ENCODE measurements at places on chromosomes 12 and 14.
A peak's percentile ranks its signal among the peaks of the same experiment; 100 is the strongest.

GRCh38 chr14:100674897-100675619, 51.6 kb upstream of the DLK1 start:
- DNase-seq = no peak

GRCh38 chr14:53533384-53533970, 380.4 kb upstream of the DDHD1 start:
- no peak for DNase-seq

DNA sequence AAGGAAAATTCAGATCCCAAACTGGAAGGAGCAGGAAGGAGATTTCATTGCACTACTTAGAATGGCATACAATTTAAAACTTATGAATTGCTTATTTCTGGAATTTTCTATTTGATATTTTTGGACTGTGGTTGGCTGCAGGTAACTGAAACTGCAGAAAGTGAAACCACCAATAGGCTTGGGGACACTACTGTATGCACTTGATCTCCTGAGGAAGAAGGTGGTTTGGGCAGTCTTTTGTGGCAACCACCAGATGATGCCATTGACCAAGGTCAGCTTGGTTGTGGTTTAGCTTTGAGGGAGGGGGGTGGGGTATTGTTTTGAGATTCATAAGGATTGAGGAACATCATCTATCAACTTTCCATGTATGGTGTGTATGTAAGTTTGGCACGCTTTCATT, 209.5 kb upstream of the STXBP6 start:
- DNase-seq = no peak

- no peak for DNase-seq
Observed at GRCh38 chr14:78324353-78324752, 154.2 kb downstream of the NRXN3 start.

DNA sequence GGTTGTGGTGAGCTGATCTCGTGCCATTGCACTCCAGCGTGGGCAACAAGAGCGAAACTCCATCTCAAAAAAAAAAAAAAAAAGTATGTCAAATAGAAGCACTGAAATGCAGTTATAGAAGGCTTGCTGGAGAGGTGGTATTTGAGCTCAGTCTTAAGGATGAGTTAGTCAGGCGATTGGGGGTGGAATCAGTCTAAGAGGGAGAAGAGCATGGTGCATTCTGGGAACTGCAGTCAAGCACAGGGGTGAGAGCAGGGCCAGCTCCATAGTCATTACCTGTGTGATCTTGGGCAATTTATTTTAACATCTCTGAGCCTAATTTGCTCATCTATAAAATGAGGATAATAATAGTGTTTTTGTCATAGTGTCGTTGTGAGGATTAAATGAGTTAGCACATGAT, 5.9 kb upstream of the GNB3 start:
- DNase-seq = no peak

GRCh38 chr12:3032770-3033538, 44.2 kb upstream of the TSPAN9 start:
- DNase-seq = no peak

- no peak for DNase-seq
Observed at GRCh38 chr14:99791476-99792209, 1.6 kb upstream of the EML1 start.

GRCh38 chr12:129383956-129384355, 519.9 kb downstream of the TMEM132D start:
- no peak for DNase-seq

GRCh38 chr12:88946372-88946997, 366.2 kb upstream of the KITLG start:
- DNase-seq = no peak

GRCh38 chr12:54981796-54982195, 2.8 kb downstream of the TESPA1 start:
- DNase-seq = peak; percentile 46

DNA sequence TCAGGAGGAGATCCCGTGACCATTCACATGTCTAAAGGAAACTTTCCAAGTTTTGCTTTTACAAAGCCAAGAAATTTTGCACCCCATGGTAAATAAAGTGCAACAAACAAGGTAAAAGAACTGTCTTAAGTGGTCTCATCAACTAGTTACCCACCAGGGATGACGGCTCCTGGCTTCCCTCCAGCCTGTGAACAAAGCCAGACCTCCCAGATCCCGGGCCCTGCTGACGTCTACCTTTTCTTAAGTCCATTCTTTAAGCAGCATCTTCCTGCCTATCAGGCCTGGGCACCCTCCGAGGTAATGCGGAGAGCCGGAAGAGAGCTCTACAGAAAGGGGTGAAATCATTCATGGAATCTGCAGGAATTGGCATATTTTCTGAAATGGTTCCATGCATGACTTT, 58.0 kb upstream of the DAAM1 start:
- no peak for DNase-seq

DNA sequence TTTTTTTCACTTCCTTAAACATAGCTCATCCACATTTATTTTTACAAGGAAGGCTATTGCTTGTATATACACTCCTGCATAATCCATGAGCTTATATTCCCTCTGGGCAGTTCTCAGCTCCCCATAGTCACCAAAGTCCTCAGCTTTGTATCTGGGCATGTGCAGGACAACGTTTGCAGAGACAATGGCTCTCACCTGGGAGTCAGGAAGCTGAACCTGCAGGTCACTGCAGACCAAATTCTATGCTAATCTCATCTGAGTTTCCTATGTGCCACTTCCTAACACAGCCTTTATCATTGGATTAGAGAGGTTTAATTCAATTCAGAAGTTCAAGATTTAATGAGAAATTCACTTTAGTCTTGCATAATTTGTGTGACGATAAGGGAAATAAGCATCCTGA, 131.5 kb downstream of the KCNK10 start:
- no peak for DNase-seq

GRCh38 chr12:8157484-8158198, 826 bp downstream of the ZNF705A start:
- no peak for DNase-seq

DNA sequence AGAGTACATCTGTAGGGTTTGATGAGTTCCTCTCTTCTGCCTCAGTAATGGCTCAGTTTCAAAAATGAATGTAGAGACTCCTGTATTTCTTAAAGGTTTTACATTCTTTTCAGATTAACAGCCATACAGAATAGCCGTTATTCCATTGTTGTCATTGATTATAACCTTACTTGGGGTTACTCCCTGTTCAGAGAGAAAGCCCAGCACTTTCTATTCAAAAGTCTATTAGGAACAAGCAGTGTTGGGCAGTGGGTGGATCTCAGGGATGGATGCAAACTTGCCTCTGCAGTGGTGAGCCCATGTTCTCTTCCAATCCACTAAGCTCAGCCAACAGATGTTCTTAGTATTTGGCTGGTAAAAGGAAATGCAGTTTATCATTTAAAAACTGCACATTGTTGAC, 342.6 kb upstream of the E2F7 start:
- DNase-seq = no peak

GRCh38 chr12:128664501-128664900, 159.3 kb downstream of the SLC15A4 start:
- no peak for DNase-seq

- no peak for DNase-seq
Observed at GRCh38 chr14:76011930-76012329, 26.4 kb downstream of the IFT43 start.

GRCh38 chr12:2998789-2999264, 39.6 kb downstream of the TEAD4 start:
- DNase-seq = no peak

DNA sequence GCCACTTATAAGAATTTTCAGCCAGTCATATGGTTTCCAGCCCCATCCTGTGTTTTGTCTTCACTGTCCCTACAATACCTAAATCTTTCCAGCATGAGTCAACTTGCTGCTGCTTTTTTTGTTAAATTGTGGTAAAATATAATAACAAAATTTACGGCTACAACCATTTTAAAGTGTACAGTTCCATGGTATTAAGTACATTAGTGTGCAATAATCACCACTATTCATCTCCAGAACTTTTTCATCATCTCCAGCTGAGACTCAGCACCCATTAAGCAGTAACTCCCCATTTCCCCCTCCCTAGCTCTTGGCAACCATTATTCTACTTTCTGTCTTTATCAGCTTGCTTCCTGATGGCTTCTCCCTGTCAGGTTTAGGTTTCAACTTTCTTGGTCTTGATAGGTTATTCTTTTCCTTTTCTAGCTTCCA, 39.1 kb downstream of the FRS2 start:
- no peak for DNase-seq
